ENCODE measurements at places on chromosomes 2 and 18.

- no peak for DNase-seq
Measured at GRCh38 chr18:21763846-21764646, 23.5 kb downstream of the MIB1 start.

DNA sequence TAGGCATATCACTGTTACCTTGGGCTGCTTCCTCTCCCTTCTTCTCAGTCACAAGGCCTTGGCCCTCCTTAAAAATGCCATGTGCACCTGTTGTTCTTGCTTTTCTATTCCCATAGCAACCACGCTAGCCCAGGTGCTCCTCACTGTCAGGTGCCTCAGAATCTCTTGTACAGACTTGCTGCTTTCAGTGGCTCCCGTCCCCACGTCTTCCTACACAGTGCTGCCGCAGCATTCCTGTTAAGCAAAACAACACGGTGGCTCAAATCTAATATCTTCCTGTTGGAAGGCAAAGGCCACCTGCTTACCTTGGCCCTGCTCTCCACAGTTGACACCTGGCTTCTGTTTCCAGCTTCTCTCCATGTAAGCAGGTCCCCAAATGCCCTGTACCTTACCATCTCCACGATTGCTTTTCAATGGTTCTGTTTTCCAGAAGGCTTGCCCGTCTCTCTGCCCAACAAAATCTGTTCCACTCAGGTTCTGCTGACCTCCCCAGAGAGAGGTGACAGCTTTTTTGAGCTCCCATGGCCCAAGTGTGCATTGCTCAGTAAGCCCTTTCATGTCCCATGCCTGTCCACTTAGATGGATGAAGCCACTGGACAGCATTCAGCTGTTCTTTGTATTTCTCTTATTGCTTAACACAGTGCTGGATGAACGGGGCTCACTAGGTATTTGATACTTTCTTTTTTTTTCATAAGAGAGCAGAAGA is 240.4 kb downstream of the PRKCE start:
- no peak for DNase-seq

DNA sequence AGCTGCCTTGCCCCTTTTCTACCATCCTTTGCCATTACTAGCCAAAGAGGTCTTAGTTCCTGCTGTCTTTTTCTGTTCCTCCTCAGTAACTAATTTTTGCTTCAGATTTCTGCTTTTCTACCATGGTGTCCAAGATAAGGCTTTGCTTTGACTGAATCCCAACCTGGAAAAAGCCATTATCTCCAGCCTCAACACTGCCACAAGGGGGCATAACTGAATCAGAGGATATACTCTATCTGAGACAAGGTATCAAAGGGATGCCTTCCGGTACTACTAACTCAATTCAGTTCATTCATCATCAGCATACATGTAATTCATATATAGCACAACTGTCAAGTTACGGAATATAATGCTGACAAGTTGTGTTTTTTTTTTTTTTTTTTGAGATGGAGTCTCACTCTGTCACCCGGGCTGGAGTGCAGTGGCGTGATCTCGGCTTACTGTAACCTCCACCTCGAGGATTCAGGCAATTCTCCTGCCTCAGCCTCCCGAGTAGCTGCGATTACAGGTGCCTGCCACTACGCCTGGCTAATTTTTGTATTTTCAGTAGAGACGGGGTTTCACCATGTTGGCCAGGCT is 11.4 kb downstream of the OSGEPL1 start:
- DNase-seq: no peak

GRCh38 chr2:104406261-104406726 is 447.6 kb upstream of the POU3F3 start:
- DNase-seq: no peak

DNA sequence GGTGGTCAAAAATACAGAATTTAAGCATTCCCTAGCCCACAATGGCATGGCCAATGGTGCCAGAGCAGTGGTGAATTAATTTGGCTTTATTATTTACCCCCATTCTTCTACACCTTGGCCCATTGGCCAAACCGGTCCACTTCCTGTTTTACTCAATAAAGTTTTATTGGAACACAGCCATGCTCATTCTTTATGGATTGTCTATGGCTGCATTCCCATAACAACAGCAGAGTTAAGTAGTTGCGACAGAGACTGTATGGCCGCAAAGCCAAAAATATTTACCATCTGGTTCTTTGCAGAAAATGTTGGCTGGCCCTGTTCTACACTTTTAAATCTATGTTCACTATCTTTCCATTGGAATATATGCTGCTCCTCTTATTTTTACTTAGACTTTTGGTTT is 130.3 kb upstream of the CCDC68 start:
- no peak for DNase-seq

DNA sequence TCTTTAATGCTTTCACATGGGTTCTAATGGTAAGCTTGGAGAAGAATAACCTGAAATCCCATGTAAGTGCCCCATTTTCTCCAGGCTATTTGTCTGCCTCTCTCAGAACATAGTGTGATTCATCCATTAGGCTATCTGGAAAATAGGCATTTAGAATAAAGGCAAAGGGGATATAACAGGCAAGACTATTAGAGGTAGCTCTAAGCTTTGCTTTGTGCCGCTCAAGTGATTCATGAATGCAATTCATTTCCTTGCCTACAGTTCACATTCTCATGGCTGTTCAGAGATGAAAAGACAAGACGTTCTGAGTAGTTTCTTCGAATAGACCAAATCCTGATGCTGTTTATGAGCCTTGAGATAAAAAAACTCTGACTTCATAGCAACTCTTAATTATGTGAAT is 101.7 kb downstream of the ANKRD44 start:
- no peak for DNase-seq

GRCh38 chr2:60355849-60356261 is 197.6 kb downstream of the BCL11A start:
- DNase-seq: no peak

DNA sequence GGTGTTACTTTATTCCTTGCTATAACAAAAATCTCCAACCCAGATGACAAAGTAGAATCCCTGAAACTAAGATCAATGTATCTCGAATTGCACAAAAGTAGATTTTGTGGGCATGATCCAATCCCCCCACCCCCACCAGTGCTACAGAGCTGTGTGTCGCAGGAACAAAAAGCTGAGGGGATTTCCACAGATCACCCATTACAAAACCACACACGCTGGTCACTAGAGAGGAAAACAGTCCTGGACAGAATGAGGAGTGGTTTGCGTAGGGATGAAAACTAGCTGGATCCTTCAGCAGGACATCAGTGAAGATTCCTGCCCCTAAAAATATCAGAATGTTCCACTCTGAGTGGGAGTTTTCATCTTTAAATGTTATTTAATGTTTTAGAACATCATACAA is 165.3 kb upstream of the STK17B start:
- DNase-seq: no peak

GRCh38 chr18:31920277-31920676 is 22.7 kb downstream of the TRAPPC8 start:
- DNase-seq: no peak

DNA sequence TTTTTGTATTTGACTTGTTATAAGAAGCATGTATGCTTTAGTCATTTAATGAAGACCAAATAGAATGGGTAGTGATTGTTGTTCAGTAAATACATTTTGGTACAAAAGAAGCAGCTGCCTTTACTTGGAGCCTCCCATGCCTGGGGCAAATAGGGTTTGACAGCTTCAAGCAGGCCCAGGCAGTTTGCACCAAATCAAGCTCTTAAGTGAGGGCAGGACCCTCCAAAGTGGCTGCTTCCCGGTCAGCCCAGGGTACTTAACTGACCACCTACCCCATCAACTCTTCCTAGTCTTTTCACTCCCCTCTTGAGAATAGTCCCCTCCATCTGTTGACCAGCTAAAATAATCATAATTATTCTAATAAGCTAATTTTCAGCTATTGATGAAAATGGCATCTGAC is 5.2 kb downstream of the MAPRE3 start:
- no peak for DNase-seq

DNA sequence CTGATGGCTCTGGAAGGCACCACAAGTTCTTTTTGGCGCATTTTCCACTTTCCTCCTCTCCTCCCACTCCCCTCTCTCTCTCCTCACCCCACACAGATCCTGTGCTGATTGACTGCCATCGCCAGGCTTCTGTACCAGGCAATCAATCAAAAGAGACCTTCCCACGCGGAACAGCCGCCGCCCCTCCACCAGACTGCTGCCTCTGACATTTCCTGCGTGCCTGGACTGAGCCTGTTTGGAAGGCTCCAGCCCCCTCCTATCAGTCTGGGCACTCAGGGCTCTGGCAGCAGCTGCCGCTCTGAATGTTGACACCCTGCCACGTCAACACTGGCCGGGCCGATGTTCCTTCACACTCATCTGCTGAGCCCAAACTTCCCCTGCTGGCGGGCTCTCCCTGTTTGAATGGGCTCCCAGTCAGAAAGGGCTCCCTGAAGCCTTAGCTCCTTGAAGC is 467.7 kb downstream of the EPHA4 start:
- DNase-seq: no peak

DNA sequence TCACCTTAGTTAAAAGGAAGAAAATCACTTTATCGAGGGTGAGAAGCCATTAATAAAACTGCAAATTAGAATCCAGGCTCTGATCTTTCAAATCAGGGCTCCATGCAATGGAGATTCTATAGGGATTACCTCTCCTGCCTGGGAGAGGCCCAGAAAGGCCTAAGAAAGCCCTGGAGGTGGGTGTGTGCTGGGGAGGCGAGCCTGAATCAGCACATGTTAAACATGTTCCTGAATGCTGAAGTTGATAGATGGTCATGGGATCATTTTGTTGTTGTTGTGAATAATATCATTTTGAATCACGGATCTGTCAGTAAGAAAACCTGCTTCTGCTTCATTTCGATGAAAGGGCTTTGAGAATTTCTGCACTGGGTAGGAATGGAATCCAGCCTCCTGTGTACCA is 254.3 kb downstream of the ACKR3 start:
- DNase-seq: no peak

DNA sequence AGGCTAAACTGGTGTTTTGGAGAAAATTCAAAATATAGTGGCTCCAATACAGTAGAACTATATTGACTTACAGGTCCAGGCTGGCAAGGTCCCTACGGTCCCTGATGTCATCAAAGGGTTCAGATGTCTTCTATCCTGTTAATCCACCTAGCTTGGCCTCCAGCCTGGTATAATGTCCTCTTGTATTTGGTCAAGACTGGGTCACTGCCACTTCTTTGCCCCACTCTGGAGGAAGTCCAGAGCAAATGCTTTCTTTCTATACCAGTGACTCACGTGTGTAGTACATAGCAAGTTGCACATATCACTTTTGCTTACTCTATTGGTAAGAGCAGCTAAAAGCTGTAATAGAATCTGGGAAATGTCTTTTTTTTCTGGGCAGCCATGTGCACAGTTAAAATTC is 80.8 kb downstream of the LCLAT1 start:
- DNase-seq: no peak

- no peak for DNase-seq
Measured at GRCh38 chr2:221228214-221228769, 343.8 kb downstream of the EPHA4 start.

GRCh38 chr2:25430556-25430955 is 88.8 kb upstream of the DNMT3A start:
- no peak for DNase-seq

GRCh38 chr2:24658531-24659202 is 134.5 kb downstream of the PTRHD1 start:
- DNase-seq: no peak

DNA sequence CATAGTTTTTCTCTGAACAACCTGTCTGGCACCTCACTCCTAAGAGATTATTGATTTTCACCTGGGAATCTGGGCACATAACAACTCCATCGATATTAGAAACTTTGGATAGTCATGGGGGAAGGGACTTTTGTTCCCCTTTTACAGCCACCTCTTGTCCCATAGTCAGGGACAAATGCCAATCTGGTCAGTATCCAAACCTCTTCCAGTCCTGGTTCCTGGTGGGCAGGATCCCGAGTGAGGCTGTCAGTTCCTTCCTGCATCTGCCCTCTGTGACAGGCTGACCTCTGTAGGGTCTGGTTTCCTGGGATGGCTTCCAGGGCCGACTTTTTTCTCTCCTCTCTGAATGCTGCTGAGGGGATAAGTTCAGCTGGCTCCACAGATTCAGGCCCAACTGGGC is 11.0 kb downstream of the KIF5C start:
- DNase-seq: no peak

DNA sequence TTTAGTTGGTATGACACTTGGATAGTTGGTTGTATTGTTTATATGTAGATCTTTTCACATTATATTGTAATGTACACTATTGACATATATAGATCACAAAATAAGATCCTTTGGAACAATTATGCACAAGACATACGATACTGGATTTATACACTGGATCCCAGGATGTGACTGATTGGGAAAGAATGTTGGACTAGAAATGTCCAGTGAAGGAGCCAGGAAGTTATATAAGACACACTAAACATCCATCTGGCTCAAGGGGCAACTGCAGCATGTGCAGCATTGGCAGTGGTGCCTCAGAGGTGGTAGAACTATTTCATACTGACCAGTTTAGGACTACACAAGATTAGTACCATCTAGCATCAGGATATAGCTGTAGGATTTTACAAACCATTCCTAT is 104.9 kb downstream of the TRABD2A start:
- no peak for DNase-seq

- DNase-seq: no peak
Measured at GRCh38 chr2:42172020-42172419, 2.9 kb downstream of the EML4 start.

- no peak for DNase-seq
Measured at GRCh38 chr2:109630441-109631430, 16.6 kb downstream of the SOWAHC start.

All from GM12864 (cell line).